ENCODE measurements at places on chromosomes 16 and 17.

DNA sequence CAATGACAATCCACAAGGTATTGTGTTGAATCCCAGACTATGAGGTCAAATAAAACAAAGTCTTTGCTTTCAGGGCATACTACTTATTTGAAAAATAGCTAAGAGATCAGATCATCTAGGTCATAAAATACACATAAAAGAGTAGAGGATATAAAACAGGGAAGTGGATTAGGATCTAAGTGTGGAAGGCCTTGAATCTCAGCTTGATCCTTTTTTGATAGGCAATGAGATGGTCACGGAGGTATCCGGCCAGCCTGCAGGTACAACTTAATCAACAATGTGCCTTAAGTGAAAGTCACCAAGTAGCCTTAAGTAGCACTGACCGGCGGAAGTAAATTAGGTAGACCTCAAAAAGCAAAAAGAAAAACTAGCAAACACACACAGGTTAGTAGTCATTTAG is 901.7 kb downstream of the KCNJ2 start:
- DNase-seq = no peak

DNA sequence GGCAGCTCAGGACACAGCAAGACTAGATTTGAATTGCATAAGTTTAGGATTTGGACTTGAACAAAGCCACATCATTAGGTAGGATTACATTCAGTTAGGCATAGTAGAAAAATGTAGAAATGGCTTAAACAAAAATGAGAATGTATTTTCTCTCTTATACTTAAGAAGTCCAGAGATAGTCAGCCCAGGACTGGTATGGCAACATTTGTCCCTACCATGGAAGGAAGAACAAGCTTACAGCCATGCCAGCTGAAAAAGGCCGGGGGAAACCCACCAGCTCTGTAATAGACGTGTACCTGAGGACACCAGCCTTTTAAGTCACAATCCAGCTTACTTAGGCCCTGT is 11.2 kb upstream of the TMIGD1 start:
- no peak for DNase-seq

DNA sequence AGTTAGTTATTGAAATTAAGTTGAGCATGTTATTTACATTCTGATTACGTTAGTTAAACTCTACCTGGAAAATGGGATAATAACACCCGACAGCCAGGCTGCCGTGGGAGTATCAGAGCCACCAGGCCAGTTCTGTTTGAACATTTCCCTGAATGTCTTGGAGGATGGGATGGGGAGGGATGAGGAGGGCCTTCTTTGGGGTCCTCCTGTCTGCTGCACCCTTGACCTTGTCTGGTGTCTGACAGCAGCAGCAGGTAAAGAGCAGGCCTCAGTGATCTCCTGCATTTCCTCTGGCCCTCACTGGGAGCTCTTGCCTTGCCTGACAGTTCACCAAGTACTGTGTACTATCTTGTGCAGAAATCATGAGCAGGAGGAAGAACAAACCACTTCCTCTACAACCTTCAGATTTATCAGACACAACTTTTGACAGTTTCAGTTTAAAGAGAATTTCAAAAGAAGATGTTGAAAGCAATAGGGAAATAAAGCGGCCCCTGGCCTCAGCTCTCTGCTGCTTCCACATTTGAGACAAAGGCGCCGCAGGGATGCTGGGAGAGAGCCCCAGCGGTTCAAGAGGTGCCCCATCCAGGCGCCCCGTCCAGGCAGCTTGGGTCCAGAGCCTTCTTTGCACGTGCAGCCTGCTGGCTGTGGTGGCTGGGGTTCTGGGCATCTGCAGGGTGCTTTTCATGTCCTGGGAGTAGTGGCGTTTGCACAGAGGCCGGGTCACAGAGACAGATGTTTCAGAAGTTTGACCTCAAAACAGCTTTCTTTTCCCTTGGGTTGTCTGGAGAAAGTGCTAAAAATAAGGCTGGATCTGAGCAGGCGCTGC is 25.3 kb downstream of the CMIP start:
- DNase-seq = no peak

GRCh38 chr16:27293343-27293742 is 20.4 kb upstream of the IL4R start:
- DNase-seq = no peak

DNA sequence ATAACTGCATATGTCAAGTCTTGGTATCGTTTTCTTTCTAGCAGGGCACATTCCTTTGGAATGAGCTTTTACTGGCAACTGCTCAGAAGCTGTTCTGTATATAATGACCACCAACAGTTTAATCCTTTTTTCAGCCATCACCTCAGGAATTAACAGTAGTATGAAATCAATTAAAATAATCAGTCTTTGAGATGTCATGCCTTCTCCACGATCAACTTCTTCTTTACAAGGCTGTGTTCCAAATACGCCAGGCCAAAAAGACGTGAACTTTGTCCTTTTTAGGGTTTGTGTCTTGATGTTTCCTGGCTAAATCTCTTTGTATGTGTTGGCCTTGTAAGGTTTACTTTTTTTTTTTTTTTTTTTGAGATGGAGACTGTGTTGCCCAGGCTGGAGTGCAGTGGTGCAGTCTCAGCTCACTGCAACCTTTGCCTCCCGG is 54.9 kb downstream of the ABCC1 start:
- DNase-seq = no peak

GRCh38 chr16:55703003-55704001 is 47.5 kb downstream of the SLC6A2 start:
- no peak for DNase-seq

DNA sequence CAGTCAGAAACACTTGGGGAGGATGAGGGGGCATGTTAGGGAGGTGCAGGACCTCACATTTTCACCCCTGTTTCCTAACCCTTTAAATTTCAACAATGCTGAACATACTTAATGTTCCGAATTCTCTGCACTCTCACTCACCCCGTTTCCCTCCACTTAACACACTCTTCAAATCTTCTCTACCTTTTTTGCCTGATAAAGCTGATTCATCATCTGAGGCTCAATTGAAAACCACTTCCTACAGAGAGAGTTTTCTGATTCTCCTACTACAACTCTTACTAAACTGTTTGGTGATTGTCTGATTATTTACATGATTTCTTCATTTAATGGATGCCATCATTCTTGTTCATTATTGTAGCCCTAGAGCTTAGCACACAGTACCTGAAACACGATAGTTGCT is 42.4 kb downstream of the PCTP start:
- DNase-seq = no peak

Measured in stimulated activated CD8-positive, alpha-beta memory T cell treated with anti-CD3 and anti-CD28 coated beads, Interleukin-2, amount 100 ng/mL, for 1 hour (primary cell).